ENCODE measurements at places on chromosomes 6 and 20.
A peak's percentile ranks its signal among the peaks of the same experiment; 100 is the strongest.

DNA sequence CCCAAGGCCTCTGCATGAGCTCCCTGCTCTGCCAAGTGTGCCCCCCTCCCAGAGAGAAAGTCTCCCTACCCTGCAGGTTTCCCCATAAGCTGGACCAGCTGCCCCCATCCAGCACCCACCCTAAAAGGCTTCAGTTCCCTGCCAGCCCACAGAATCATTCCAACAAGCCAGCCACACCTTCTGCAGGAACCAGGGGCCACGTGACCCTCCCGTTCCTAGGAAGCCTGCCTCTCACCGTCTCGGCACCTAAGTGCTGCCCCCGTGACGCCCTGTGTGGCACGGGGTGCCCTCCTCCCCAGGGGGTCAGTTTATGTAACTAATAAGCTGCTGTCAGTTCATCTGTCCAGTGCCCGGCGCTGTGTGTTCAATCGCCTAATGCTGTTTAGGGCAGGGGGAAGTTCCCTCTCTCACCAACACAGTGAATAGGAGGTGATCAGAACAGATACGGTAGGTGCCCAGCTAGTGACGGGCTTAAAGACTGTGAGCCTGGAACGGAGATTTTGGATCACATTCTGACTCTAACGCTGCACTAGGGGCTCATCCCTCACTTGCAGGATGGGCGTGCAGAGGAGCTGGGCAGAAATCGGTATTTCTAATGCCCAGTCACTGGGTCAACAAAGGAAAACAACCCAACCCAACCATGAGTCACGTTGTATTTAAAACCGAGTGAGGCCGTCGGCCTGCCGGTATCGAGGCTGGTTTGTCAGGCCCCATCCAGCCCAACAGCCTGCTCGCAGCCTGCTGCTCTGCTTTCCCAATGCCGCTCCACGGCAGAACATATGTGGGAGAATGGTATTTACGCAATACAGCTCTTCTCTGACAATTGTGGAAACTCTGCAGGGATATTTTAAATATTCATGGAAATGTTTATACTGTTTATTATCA lies 56.0 kb downstream of the RAMACL start:
- peak; percentile 41 for DNase-seq

- DNase-seq = peak; percentile 90
These were observed at the start of gene NCOA6 for GRCh38 chr20:34825530-34826362. Gene NCOA6 (minus strand): TSS chr20:34825651. CDS start chr20:34782355, 43,296 bp downstream.

DNA sequence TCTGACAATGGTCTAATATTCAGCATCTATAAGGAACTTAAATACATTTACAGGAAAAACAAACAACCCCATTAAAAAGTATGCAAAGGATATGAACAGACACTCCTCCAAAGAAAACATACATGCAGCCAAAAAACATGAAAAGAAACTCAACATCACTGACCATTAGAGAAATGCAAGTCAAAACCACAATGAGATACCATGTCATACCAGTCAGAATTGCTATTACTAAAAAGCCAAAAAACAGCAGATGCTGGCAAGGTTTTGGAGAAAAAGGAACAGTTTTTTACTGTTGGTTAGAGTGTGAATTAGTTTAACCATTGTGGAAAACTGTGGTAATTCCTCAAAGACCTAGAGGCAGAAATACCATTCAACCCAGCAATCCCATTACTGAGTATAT lies 339.0 kb upstream of the ADGRB3 start:
- peak; percentile 81 for DNase-seq

DNA sequence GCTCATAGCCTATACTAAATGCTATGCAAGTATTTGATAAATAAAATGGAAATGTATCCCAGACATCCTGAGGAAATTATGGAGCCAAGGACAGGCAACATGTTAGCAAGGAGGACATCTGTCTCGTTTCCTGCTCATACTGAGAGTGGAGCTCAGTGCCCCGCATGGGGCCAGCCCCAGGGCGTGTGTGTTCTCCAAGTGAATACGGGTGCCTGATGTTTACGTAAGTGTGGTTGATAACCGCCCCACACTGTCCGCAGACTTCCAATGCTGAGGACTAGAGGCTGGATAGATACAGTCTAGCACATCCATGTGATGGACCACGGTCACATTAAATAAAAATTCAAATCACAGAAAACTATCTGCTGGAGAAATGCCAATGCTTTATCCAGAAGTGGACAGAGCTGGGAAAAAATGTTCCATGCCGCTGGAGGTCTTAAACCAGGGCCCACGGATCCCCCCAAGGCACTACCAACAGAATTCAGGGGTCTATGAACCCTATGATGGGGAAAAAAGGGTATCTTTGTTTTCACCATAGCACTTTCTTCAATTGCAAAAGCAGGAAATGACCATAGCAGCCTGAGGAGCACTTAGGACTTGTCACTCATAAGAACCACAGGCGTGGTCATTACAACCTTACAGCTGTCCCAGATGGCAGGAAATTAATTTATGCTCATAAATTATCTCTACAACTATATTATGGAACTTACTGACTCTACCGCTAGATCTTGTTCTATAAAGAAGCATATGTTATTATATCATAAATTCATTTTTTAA lies 24.9 kb downstream of the TGM2 start:
- DNase-seq = no peak

GRCh38 chr6:46734867-46735719 lies at the start of gene PLA2G7:
Gene PLA2G7 (minus strand): TSS chr6:46735375. CDS start chr6:46722891, 12,484 bp downstream.
- DNase-seq = peak; percentile 51

- DNase-seq = no peak
These were observed 79.4 kb upstream of the TRAF3IP2 start for GRCh38 chr6:111685058-111685457.

- DNase-seq = no peak
These were observed 39.4 kb upstream of the KCNK5 start for GRCh38 chr6:39268721-39269120.

DNA sequence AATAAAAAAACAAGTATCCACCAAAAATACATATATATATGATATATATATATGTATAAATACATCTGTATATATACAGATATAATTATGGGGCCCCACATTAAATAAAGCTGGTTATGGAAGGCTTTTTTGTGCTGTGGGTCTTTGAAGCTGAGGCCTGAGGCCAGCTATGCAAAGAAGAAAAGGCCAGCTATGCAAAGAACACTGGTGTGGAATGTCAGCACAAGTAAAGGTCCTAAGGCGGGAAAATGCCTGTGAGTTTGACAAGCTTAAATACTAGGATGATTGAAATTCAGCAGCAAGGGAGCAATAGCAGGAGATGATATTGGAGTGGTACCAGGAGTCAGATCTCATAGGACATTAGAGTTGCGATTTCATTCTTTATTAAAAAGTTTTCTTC lies 25.2 kb downstream of the ADGRF1 start:
- no peak for DNase-seq

GRCh38 chr6:136361787-136362186 lies 72.1 kb upstream of the BCLAF1 start:
- DNase-seq = no peak

DNA sequence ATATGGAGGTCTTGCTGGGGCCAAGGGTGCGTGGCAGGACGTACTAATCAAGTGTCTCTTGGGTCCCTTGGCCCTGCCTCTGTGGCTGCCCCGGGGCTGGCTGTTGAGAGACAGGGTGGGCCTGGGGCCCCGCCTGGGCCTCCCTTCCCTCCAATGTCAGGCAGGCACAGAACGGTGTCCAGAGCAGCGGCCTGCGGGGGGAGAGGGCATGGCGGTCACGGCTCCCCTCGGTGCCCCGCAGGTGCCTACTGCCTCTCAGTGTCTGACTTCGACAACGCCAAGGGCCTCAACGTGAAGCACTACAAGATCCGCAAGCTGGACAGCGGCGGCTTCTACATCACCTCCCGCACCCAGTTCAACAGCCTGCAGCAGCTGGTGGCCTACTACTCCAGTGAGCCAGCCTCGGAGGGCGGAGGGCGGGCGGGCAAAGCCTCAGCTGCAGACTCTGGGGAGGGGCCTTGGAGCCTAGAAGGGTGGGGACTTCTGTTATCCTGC lies 50.0 kb downstream of the SRC start:
- DNase-seq = peak; percentile 41

DNA sequence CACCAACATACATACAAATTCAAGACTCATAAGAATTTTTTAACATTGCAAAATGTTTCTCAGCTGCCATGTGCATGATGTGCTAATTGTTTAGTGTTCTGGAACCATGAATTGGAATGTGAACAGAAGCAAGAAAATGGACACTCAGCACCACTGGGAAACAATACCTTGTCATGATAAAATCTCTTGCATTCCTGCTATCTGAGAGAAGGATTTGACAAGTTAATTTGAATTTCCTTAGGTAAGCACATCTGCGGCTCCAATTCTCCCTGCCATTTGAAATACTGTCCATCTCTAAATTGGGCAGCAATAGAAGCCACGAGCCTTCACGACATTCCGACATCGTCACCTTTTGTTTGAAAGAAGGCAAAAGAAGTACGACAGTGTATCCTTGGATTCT lies 1104.6 kb upstream of the MAP3K7 start:
- DNase-seq = no peak

DNA sequence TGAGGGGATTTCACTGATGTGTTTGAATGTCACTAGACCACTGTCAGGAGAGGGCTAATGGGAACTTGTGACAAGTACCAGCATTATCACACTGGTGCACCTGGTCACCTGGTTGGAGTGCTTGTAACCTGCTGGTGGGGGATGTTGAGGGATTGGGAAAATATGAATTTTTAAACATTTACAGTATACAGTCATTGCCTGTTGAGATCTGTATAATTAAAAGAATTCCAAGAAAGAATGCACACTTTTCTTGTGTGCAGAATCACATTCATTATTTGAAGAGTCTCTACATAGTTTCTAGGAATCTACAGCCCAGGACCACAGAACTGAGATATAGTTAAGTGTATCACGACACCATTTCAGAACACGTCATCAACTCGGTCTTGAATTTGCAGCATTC lies 118.4 kb downstream of the AIG1 start:
- no peak for DNase-seq

DNA sequence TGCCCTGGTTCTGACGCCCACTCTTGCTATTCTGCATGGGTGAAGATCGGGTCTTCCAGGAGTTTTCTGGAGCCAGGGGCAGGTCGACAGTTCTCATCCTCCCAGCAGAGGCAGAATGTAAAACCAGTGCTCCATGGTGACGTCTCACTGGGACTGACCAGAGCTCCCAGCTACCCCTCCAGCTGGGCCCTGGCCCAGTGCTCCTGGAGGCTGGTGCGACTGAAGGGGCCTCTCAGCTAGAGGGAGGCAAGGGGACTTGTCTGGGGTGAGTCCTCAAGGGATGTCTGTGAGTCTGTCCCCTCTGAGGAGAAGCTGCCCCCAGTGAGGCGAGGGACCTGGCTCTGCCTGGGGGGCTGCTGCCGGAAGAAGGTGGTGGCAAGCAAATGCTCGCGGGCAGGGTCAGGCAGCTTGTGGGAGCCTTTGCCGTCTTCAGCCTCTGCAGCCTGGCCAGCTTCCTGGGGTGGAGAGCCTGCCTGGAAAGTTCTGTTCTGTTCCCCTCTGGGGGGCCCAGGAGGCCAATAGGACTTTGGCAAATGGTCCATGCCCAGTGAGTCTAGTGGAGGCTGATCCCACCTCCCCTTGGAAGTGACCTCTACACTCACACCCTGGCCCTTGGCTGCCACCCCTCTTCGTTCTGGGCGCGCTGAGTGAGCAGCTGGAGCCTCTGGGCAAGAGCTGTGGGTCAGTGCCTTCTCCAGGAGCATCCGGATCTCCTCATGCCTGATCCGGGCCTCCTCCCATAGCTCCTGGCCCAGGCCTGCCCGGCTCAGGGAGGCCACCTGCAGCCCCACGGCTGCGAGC lies 47.5 kb downstream of the KIAA1755 start:
- DNase-seq = no peak

- DNase-seq = peak; percentile 53
These were observed 1.5 kb upstream of the CPNE5 start for GRCh38 chr6:36840432-36841403.

GRCh38 chr20:50085481-50086365 lies 27.2 kb downstream of the UBE2V1 start:
- DNase-seq = peak; percentile 79

DNA sequence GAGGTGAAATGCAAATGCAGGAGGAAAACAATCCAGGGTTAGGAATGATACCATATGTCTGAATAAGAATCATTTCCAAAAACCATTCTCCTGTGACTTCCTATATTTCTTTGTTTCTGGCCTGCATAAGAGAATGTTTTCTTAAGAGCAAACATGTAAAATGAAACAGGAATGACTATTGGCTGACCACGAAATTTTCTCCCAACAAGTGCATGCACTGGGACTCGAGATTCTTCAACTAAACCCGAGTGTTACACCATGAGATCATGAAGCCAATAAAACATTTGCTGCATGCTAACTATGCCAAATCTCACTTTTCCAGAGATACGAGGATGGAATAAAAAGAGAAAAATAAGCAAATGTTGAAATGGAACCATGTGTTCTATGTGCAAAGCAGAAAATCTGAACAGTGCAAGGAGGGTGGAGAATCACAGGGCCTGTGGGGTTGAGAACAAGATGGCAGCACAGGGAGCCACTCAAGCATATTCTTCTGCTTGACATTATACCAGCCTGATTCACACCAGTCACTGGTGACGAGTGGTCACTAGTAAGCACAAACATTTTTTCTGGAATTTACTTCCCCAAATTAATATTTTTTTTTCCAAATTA lies 212.2 kb upstream of the FOXA2 start:
- peak; percentile 4 for DNase-seq

DNA sequence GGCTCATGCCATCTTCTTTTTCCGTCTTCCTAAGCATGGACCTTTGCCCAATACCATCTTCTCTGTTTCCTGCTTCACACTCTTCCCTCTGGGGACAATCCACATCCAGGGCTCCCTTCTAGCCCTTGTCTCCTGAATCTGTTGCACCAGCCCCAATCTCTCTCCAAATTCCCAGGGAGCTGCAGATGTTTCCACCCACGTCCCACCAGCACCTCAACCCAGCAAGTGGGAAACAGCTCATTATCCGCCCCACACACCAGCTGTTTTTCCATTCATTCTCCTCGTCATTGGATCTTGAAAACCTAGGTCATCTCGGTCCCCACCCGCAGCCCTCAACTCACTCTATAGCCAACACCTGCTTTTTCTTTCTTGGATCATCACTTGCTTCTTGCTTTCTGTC lies 185.0 kb upstream of the CDYL start:
- DNase-seq = no peak

- DNase-seq = no peak
These were observed 12.2 kb downstream of the SUN5 start for GRCh38 chr20:32991792-32992641.

- DNase-seq = peak; percentile 57
These were observed 202.5 kb upstream of the ASCC3 start for GRCh38 chr6:101083533-101084175.

- peak; percentile 94 for DNase-seq
These were observed 23.6 kb downstream of the VPS52 start for GRCh38 chr6:33247977-33248642.

- peak; percentile 76 for DNase-seq
These were observed at the start of gene ZNF311 for GRCh38 chr6:29005183-29005885. Gene ZNF311 (minus strand): TSS chr6:29005315. CDS start chr6:29003954, 1,361 bp downstream.

- DNase-seq = peak; percentile 68
These were observed 34.6 kb downstream of the GCNT2 start for GRCh38 chr6:10555625-10556309.

DNA sequence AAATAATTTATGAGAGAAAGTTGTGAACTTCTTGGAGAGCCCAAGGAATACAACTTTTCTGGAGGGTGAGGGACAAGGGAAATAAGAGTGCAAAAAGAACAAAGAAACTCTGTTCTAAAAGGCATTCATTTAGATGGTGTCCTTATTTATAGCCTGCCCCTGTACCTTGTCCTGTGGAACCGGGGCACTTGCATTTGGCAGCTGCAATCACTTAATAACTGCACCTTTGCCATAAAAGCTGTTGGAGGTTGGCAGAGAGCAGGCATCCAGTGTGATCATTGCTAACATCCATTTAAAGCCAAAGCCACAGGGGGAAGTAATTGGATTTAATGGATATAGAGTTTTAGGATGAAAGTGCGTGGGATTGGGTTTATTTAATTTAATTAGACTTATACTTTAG lies 50.8 kb upstream of the SGK1 start:
- DNase-seq = no peak

All from astrocyte of the hippocampus (primary cell).